ENCODE measurements at places on chromosomes 5 and 9. TPM values are rescaled to one million over a fixed set of nuclear protein-coding genes. Genes with fewer than 3 reads are reported as not detected.

DNA sequence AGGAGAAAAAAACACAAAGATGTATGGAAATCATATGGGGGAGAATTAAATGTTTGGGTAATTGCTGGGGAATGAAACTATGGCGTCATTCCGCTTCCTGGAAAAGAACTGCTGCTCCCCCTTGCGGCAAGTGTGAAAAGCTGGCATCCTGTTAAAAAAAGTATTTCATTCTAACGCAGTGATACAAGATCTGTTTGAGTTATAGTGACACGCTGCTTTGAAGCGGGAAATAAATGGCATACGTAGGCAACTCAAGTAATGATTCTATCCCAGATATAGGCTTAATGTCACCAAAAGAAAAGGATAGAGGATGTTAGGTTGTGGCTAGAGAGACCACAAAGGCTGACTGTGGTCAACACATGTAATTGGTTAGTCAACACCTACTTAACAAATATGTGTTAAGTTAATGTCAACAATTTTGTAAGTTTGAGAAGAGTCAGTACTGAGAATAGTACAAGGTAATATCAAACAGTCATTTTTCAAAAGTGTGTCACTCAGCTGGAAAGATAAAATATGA is 70.2 kb upstream of the ALDH1A1 start:
- DNase-seq = peak; percentile 80

The CSNK1A1 gene
- 259 TPM for total RNA-seq

DNA sequence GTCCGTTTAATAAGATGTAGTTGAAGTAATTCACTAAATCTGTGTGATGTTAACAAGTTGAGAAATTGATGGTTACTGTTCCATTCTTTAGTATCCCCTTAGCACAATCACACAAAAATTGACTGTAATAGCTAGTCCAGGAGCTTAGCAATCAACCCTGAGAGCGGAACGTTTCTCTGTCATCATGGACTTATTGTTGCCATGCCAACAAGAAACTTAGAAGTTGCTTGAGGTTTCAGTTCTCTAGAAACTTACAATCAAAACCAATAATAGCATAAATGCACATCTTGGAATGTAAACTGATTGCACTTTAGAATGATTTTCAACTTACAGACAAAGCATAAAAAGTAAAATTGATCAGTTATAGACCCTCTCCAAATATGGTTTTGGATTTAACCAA is 125.4 kb upstream of the ANKH start:
- DNase-seq = no peak

DNA sequence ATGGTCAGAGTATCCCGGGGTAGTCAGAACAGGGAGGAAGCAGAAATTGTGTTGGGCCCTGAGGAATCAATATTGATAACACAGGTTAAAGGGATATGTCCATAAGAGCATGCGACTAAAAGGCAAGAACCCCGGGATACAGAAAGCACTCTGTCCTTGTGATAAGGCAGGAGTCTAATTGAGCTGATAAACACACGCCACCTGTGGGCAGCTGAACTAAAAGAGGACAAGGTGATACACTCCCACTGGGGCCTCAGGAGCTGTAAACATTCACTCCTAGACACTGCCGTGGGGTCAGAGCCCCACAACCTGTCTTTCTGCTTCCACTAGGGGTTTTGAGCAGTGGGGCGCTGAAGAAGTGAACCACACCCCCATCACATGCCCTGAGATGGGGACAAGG is 144.7 kb upstream of the MPDZ start:
- no peak for DNase-seq

GRCh38 chr9:36995927-36996705 is 38.0 kb downstream of the PAX5 start:
- DNase-seq = peak; percentile 68

DNA sequence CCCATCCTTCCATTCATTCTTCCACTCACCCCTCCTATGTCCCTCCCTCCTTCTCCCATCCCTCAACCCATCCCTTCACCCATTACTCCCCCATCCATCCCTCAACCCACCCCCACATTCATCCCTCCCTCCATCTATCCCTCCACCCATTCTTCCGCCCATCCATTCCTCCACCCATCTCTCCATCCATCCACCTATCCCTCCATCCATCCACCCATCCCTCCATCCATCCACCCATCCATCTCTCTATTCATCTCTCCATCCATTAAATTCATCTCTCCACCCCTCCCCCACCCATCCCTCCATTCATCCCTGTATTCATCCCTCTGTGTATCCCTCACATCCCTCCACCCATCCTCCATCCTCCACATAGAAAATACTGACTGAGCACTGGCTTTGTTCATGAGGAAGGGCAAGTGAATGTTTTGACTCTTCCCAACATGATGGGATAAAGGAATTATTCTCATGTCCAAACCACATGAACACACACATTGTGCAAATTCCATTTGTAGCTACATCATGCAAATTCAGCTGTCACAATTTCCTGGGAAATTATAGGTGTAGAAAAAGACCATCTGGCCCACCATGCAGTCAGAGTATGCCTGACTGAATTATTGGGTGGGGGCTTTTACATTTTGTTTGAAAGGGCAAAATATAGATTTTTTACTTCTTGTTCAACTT is 6.9 kb upstream of the VAV2 start:
- no peak for DNase-seq

- DNase-seq = peak; percentile 62
Observed at GRCh38 chr9:26260238-26260637, 582.0 kb upstream of the TUSC1 start.

GRCh38 chr5:142664067-142664466 is 21.8 kb downstream of the FGF1 start:
- no peak for DNase-seq

- no peak for DNase-seq
Observed at GRCh38 chr9:80707120-80707519, 982.2 kb downstream of the TLE1 start.

The TRIM32 gene
- 18.2 TPM for total RNA-seq

DNA sequence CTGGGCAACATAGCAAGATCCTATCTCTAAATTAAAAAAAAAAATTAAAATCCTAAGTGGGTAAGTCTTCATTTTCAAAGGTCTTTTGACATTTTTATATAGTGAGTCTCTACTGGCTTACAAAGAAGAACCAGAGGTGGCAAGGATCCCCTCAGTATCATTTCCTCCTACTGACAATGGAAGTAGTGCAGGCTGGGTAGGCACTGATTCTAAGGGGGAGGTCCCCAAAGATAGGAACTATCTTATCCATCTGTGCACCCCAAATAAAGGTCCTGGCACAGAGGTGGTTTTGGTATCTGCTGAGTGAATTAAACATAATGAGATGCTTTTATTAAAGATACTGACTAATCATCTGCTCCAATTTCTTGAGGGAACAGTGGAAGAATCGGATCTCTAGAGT is 4.2 kb downstream of the FAM193B start:
- DNase-seq = no peak

The PCDHGB3 gene
- total RNA-seq = 1.7 TPM

- peak; percentile 16 for DNase-seq
Observed at GRCh38 chr5:126917918-126918614, 112.3 kb downstream of the MARCHF3 start.

- DNase-seq = peak; percentile 16
Observed at GRCh38 chr5:152514827-152515397, 109.8 kb upstream of the NMUR2 start.

- DNase-seq = no peak
Observed at GRCh38 chr9:37119360-37119759, 1.0 kb upstream of the ZCCHC7 start.

DNA sequence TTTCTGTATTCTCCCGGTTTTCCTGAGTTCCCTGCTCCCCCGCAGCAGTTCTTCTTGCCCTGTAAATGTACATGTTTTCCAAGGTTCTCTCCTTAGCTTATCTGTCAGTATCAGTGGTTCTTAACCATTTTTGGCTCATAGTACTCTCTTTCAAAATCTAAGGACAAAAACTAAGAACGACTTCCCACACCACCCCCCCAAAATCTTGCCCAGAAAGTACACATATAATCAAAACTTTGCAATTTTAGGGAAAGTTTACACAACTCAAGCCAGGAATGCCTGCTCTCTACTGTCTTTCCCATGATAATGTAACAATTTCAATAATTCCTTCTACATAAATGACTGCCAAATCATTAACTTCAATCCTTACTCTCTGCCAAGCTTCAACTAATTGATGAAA is 4.5 kb downstream of the DCAF12 start:
- DNase-seq = no peak

The PLAC8L1 gene
- total RNA-seq = 0.80 TPM

- DNase-seq = no peak
Observed at GRCh38 chr9:136436055-136436634, 3.5 kb downstream of the INPP5E start.

- no peak for DNase-seq
Observed at GRCh38 chr9:94875300-94876020, 149.0 kb downstream of the AOPEP start.

GRCh38 chr5:32076699-32077695 is 97.1 kb downstream of the GOLPH3 start:
- DNase-seq = peak; percentile 74

DNA sequence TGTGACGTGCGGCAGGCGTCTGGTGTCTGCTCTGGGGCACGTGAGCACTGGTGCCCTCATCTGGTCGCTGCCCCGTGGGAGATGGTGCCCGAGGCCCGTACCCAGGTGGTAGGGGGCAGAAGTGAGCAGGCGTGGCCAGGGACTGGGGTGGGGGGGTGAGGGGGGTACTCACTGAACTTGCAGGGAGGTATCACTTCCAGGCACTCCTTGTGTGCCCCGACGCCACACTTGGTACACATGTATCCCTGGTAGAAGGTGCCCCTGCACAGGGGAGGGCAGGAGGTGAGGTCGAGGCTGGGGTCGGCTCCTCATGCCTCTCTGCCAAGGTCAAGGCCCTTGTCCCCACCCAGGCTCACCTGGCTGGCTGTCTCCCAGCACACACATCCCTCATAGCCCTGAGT is 45.2 kb upstream of the SARDH start:
- no peak for DNase-seq

- DNase-seq = peak; percentile 83
Observed at GRCh38 chr5:143824851-143825720, 13.1 kb downstream of the HMHB1 start.

- no peak for DNase-seq
Observed at GRCh38 chr9:99213197-99213596, 8.5 kb downstream of the ALG2 start.

GRCh38 chr5:173855162-173855994 is 32.8 kb upstream of the CPEB4 start:
- DNase-seq = no peak

The PCA3 gene
- 0.32 TPM for total RNA-seq

- no peak for DNase-seq
Observed at GRCh38 chr5:106656821-106657220, 1013.9 kb downstream of the EFNA5 start.

GRCh38 chr9:124828489-124829333 is 24.5 kb upstream of the WDR38 start:
- DNase-seq = no peak

DNA sequence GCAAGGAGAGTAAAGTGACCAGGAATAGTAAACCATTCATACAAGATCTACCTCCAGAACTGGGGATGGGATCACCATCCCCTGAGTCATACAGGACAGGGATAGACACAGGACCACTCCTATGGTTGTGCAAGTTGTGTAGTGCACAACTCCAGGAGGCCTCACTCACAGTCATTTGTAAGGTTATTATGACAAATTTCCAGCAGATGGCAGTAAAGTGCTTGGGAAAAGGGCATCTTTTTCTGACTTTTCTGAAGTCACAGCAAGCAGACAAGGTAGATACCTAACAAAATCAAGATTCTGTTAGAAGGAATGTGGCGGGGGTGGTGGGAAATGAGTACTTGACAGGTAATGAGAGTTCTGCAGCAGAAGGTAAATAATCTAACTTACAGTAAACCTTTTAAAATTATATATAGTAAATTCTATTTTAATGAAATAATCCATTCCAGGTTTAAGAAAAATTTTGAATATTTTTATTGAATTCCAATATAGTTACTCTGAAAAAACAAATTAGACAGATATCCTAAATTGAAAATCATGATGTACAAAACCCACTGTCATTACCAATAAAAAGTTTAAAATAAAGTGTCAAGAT is 16.7 kb upstream of the KIF27 start:
- peak; percentile 70 for DNase-seq

GRCh38 chr9:125732562-125732961 is 14.6 kb upstream of the PBX3 start:
- DNase-seq = no peak

The PCSK1 gene
- 8.7 TPM for total RNA-seq

The MIER3 gene
- total RNA-seq = 20.5 TPM

DNA sequence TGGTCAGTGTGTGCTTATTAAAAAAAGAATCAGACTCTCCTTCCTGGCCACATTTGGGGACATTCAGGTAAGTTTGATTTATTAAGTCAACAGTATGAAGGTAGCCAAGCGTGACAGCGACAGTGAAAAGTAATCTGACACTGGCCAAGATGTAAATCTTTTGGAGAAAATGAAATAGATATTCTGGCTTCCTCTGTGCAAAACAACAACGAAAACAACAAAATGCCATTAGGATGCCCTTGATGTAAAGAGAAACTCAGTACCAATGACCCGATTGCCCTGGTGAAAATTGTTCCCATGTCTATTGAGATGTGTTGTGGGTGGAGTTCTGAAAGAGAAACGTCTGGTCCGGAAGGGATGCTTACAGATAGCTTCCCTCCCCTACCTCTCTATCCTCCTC is 267.8 kb downstream of the MAT2B start:
- DNase-seq = no peak

The FOXD4L3 gene
- not detected for total RNA-seq

GRCh38 chr5:2113348-2114131 is 230.8 kb upstream of the IRX4 start:
- DNase-seq = no peak

DNA sequence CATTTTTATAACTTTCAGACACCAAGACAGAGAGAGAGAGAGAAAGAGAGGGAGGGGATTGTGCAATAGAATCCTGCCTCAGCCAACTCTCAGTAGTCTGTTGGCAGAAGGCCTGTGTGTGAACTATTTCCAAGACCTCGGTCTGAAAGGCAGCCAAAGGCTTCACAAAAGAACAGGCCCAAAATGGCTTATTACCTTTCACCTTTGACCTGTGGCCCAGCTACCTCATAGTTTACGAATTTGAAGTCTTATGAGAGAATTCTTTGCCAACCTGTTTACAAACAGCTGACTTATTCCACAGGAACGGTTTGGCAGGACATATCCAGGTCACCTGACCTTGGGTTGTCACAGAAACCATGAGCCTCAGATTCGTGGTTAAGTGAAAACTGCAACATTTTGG is 48.6 kb downstream of the NR2F1-AS1 start:
- DNase-seq = peak; percentile 63

DNA sequence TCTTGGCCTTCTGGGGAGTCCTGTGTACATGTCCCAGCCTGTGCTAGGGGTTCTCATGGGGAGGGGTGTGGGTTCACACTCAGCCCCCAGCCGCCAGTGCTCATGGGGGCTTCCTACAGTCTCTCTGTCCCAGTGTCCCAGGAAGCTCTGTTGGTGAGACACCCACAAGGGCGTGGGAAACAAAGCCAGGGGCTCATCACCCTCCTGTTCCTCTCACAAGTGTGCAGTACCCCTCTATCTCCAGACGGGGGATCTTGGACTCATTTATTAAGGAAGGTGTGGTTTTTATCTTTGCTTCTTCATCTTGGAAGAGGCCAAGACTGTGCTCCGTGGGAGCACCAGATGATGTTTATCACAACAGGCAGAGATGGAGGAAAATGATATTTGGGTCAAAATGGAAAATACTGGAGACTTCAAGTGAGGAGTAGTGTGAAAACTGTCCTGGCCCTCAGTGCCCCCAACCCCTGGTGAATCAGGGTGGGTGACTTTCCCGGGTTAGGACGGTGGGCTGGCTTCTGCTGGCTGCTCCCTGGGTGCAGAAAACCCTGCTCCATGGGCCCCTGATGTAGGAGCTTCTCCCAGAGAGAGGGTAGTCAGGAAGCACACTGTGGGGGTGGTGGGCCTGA is 15.2 kb downstream of the TMEM171 start:
- peak; percentile 16 for DNase-seq

The GALNT10 gene
- 77.6 TPM for total RNA-seq

The PCDHGC4 gene
- total RNA-seq = 0.90 TPM
